ENCODE measurements at places on chromosomes 2 and 18. TPM values are rescaled to one million over a fixed set of nuclear protein-coding genes. Genes with fewer than 3 reads are reported as not detected.

The RESP18 gene
- total RNA-seq: not detected

DNA sequence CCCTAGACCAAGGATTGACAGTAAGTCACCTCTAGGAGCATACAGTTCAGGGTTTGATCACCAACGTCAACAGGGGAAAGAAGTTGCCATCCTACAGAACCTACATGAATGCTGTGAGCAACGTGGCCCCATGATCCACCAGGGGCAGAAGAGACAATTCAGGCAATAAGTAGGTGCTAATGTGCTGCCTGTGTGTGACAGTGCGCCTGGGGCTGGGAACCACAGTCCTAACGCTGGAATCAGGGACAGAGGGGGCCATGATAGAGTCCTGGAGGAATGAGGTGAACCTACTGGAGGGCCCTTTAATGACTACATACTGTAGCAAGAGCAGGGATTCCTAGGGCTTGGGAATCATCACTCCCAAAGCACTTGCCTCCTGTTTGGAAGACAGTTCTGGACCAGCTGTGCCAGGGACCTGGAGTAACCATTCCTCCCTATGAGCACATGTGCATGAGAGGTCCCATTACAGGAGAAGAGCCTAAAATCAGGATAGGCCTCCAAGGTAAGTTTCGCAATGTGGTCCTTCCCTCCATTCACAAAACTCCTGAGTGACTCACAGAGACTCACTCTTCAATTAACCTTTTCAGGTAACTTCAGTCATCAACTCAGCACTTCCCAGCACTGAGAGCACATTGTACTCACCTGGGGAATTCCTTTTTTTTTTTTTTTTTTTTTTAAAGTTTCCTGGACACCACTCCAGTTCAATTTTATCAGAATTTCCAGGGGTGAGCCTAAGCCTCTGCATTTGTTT, 214.0 kb downstream of the TMEM163 start:
- DNase-seq: no peak

DNA sequence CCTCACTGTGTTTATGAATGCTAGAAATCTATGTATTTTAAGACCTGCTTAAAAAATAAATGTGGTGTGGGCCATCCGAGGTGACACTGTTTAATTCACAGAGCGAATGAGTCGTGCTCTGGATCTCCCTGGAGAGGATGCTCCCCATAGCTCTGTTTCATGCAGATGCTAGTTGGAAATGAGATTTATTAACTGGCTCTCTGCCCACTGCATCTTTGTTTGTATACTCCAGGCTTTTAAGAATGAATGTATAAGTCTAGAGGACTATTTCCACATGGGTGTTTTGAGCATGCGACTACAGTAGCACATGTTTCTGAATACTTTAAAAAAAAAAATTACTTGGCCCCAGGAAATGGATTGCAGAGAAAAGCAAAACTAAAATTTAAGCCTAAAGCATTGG, 3.9 kb downstream of the MAPRE2 start:
- DNase-seq: no peak

- peak; percentile 26 for DNase-seq
Observed at GRCh38 chr18:44938720-44939665, 258.3 kb downstream of the SETBP1 start.

The ARHGEF4 gene
- total RNA-seq: under 0.01 TPM

DNA sequence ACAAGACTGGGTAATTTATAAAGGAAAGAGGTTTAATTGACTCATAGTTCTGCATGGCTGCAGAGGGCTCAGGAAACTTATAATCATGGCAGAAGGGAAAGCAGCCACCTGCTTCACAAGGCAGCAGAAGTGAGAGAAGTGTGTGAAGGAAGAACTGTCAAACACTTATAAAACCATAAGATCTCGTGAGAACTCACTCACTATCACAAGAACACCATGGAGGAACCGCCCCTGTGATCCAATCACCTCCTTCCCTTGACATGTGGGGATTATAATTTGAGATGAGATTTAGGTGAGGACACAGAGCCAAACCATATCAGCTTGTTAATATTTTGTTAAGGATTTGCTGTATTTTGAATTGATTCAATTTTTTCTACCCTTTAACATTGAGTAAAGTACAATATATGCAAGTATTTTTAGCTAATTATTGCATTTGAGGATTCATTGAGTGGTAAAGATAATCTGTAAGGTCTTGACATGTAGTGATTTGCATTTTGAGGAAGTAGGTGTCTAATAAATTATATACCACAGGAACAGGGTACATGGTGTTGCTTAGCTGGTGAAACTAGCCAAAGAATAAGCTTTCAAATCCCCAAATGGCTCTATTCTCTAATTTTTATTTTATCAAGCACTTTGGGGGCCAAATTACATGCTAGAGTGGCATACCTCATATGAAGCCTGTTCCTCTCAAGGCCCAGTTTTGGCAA, 3.9 kb upstream of the C2orf69 start:
- no peak for DNase-seq

DNA sequence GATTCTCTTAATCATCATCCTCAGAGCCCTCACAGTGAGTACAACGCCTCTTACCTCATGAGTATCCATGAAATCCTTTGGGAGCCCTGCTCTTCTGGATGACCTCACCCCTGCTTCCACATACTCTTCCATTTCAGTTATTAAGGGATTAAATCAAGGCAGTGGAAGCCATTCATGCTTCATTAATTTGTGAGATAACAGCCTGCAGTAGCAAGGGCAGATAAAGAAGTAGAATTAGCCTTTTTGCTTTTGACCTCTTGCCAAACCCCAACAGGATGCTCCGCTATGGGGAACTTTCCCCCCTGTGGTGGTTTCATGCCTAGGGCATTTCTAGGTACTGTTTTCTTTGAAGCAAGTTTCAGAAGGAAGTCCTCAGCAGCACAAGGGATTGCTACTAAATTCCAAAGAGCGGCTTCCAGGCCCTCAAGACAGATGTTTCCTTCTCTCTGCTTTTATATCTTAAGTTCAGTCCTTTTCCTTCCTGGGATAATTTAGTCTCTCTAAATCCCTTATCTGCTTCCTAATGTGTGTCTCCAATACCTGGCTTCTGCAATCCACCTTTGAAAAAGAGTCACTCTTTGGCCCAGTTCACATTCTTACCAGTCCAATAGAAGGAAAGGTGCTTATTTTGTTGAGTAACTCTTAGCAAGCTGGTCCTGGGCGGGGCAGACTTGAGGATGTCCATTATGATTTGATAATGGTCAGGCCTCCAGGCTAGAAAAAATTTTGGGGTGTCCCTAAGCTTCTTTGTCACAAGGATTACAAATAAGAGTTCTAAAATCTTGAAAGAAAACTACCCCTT, 76.9 kb downstream of the MYO1B start:
- DNase-seq: peak; percentile 35

GRCh38 chr2:38948995-38949394, 59.3 kb downstream of the ARHGEF33 start:
- DNase-seq: no peak

The LOXHD1 gene
- total RNA-seq: not detected

The KRTCAP3 gene
- not detected for total RNA-seq

DNA sequence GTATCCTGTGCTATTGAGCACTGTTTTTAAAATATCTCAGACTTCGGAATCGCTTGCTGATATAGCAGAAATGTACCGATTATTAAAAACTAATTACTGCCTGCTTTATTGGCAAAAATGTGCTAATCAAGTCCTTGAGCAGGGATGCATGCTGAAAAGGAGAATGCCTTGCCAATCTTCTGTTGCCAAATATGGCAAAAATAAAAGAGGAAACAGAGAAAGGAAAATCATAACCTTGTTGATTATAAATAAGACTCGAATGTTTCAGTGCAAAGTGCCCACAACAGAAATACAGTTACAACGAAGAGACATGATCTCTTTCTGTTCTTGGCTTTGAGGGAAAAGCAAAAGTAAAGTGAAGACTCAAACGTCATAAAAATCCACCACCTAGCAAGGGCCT, 248.5 kb downstream of the TMEM182 start:
- DNase-seq: no peak

The CYP27A1 gene
- 7.1 TPM for total RNA-seq

The IL37 gene
- not detected for total RNA-seq

The MDH1B gene
- under 0.01 TPM for total RNA-seq

The ZNF892 gene
- 4.8 TPM for total RNA-seq

GRCh38 chr2:153497938-153498629, 19.5 kb upstream of the RPRM start:
- no peak for DNase-seq

- DNase-seq: no peak
Observed at GRCh38 chr2:173058673-173059072, 17.0 kb upstream of the MAP3K20 start.

GRCh38 chr2:192932376-192932775, 737.6 kb upstream of the TMEFF2 start:
- no peak for DNase-seq

The PLEKHH2 gene
- not detected for total RNA-seq

The CHRNG gene
- total RNA-seq: not detected

Measured in lung microvascular endothelial cell (primary cell).